Stimulated activated CD4-positive, alpha-beta T cell treated with anti-CD3 and anti-CD28 coated beads, Interleukin-2, amount 100 ng/mL, for 4 hours (primary cell): ENCODE measurements at places on chromosomes 12 and 14.

- no peak for DNase-seq
Observed at GRCh38 chr12:125689576-125690410, 624.6 kb downstream of the AACS start.

DNA sequence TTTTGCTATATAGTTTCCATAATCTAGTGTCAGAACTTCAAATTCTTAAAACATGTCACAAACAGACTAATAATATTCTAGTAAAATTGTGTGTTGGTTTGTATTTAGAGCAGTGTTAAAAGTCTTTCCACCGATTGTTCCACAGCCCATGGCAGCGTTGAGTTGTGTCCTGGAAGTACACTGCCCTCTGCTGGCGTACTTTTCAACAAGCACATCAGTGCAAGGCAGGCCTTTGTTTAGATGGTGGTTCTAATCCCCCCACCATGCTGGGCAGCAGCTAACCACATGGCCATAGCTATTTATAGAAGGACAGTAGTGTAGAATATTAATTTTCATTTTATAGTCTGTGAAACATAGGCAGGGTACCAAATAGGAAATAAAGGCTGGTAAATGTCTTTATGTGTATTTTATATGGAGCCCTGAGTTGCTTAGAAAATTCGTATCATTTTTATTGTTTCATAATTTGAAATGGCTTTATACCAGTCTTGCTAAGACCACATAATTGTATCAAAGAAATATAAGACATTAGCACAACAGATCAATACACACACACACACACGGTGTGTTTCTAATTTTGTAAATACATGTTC, 235.4 kb downstream of the SEC23A start:
- DNase-seq, result peak; percentile 29

- DNase-seq, result no peak
Observed at GRCh38 chr12:2581293-2582045, 213.3 kb upstream of the FKBP4 start.

- peak; percentile 6 for DNase-seq
Observed at GRCh38 chr14:50943943-50944646, at the start of gene PYGL. Gene PYGL, minus strand, starts transcription at chr14:50944483. Its CDS starts 80 bp downstream, at chr14:50944403.

DNA sequence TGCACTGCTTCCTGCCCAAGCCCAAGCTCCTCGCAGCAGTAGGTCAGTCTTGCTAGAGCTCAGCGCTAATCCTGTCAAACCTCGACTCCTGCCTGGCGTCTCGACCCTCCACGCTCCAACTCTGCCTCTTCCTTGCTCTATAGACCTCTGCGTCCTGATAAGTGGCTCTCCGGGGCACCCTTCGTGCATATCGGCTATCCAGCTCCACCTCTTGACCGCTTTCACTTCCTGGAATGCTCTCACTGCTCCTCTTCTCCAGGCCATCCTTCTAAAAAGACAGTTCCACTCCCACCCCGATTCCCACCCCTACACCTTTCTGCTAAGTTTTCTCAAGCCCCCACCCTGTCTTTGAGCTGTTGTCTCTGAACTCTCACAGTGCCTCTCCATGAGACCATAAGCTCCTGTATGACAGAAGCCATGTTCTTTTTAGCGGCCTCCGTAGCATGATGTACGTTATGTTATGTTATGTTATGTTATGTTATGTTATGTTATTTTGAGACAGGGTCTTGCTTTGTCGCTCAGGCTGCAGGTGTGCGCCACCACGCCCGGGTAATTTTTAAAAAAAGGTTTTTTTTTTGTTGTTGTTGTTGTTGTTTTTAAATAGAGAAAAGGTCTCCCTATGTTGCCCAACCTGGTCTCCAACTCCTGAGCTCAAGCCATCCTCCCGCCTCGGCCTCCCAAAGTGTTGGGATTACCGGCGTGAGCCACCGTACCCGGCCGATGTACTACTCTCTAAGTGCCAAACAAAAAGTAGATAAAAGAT, 601 bp downstream of the COX14 start:
- DNase-seq, result no peak

DNA sequence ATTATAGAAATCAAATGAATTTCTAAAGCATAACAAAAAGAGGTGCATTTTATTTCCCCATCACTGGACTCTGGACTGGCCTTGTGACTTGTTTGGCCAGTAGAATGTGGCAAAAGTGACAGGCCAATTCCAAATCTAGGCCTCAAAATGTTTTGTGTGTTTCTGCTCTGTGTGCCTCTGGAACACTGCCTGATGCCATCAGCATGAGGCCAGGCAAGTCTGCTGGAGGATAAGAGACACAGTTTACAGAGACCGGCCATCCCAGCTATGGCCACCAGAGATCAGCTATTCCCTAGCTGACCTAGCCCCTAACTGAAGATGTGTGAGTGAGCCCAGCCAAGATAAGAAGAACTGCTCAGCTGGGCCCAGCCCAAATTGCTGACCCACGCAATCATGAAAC, 32.9 kb downstream of the ASCL1 start:
- no peak for DNase-seq

GRCh38 chr12:67758119-67758518, 109.6 kb downstream of the DYRK2 start:
- no peak for DNase-seq

DNA sequence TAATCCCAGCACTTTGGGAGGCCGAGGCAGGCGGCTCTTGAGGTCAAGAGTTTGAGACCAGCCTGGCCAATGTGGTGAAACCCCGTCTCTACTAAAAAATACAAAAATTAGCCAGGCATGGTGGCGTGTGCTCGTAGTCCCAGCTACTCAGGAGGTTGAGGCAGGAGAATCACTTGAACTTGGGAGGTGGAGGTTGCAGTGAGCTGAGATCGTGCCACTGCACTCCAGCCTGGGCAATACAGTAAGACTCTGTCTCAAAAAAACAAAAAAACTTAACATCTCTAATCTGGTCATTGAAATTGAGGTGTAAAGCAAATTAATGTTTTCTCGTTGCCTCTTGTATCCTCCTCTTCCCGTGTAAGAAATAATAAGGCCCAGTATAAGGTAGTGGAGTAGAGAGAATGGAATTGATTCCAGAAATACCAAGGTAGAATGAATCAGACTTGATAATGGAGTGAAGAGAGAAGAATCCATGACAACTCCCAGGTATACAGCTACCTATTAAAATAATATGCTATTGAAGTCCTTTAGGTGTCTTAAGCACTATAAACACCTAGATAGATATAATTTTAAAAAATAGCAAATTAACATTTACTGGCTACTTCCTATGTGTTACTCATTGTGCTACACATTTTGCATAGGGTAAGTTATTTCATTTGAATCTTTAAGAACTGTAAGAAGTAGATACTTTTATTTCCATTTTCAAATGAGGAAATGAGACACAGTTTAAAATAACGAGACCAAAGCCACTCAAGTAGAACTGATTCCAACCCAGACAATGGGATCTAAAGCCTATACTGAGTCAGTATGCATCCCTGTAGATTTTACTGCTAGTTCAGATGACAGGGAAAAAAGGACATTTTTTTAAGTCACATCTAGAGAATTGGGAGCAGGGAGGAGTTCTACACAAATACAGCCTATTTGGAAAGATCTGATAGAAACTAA, 23.2 kb downstream of the RAP1B start:
- DNase-seq, result no peak

- no peak for DNase-seq
Observed at GRCh38 chr14:75334549-75335051, 56.0 kb downstream of the FOS start.

GRCh38 chr12:110530511-110530910, 28.4 kb downstream of the RAD9B start:
- no peak for DNase-seq

DNA sequence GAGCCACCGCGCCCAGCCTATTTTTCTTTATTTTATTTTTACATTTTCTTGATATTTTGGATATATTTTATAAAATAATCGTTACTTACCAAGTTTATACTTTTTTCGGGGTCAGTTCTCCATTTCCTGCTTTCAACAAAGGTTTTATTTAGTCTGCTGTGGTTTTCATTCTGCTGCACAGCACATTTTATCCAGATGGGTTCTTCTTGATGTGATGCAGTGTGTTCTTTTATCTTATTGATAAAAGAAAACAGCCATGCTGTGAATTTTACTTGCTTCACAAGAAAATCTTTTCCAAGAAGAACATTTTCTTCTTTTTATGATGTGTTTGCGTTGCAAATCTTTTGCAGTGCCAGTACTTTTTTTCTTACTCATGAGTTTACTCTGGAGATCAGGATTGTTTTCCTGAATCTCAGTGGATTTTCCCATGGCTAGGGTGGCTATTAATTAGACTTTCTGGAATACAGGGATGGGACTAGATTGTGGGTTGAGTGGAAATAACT, 192.5 kb downstream of the ADGRD1 start:
- no peak for DNase-seq

GRCh38 chr14:72692696-72693095, 201.2 kb downstream of the DPF3 start:
- DNase-seq, result no peak

- DNase-seq, result no peak
Observed at GRCh38 chr14:88791252-88791621, 1.5 kb downstream of the EML5 start.

GRCh38 chr12:47226199-47226598, 146.4 kb upstream of the AMIGO2 start:
- no peak for DNase-seq

DNA sequence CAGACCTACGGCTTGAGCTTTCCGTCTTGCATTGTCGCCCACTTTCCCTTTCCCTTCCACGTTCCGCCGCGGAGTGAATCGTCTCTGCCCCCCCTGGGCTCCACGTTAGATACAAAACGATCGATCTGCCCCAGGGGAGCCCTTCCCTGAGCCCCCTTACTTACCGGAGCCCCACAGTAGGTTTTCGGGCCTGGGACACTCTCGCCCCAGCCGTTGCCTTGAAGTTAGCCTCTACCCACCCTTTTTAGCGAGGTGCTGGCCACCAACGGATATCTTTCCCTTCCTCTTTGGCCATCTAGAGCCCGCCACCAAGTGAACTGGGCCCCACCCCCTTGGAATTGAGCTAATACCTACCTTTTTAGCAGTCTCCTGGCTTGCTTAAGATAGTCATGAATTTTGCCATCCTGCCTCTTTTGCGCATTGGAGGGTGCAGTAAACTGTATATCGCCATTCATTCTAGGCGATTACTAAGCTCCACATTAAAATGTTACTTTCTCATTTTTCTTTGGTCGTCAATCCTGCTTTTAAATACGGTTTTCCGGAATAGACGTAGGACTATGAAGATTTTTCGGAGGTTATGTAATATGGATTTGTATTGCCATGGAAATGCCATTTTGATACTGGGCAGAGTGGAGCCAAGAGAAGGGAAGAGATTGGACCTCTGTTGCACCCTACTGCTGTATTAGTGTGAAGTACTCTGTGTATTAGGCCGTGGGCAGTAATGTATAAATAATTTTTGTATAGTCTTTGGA, 764 bp downstream of the RBM25 start:
- DNase-seq, result no peak

DNA sequence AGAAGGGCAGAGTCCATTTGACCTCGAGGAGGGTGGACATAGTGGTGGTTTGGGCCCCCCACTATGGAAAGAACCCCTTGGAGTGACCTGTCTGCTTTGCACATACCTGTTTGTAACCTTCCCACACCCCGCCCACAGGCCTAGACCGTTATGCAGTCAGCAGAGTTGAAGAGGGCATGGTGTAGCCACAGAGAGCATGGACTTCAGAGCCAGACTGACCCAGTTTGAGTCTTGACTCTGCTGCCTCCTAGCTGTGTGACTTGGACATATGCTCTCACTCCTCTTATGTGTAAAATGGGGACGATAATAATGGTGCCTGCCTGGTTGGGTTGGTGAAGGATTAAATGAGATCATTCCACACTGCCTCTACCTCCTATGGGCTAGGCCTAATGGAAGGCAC, 40.9 kb upstream of the NOS1 start:
- DNase-seq, result no peak

DNA sequence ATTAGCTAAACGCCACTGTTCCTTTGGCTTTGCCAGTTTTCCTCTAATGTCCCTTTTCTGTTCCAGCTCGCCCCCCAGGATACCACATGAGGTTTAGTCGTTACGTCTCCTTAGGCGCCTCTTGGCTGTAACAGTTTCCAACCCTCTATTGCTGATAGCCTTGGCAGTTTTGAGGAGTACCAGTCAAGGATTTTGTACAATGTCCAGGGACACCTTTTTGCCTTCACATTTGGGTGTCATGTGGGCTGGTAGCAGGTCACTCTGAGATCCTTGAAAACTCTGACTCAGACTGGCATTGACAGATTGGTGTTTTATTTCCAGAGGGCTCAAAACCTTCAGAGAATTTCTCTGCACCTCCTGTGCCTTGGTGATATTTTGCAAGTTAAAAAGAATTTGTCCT, 14.1 kb downstream of the SH2B3 start:
- no peak for DNase-seq

GRCh38 chr14:54493293-54493692, 4.5 kb upstream of the GMFB start:
- no peak for DNase-seq

DNA sequence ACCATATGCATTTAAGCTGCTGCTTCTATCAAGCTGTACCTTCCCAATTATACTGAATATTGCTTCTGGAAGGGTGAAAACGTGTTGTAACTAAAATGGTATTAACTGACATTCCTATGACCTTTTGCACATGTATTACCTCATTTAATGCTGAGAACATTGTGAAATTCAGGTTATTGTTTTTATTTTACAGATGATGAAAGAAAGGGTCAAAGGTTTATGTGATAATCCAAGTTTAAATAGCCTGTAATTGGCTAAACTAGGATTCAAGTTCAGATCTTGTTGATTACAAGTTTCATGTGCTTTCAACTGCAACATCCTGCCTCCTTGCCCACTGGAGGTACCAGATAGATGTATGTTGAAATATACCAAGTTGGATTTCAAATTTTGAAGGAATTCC, 433.3 kb upstream of the PRICKLE1 start:
- DNase-seq, result no peak

GRCh38 chr12:89276860-89277259, 75.4 kb downstream of the DUSP6 start:
- no peak for DNase-seq

- DNase-seq, result no peak
Observed at GRCh38 chr12:113302886-113303640, 31.8 kb downstream of the SLC8B1 start.

DNA sequence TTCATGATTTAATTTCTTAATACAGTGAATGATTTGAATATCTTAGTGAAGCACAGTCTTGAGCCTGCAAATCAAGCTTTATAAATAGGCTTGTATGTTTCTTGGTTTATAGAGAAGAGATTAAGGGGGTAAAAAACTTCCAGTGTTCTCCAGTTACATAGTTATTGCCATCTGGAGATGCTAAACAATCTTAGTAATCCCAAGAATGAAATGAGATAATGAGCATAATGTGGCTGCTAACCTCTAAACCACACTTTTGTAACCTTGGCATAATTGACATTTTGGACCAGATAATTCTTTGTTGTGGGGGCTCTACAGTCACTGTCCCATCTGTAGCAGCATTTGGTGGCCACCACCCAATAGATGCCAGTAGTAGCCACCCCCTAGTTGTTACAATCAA, 316.8 kb downstream of the CCDC91 start:
- DNase-seq, result no peak

DNA sequence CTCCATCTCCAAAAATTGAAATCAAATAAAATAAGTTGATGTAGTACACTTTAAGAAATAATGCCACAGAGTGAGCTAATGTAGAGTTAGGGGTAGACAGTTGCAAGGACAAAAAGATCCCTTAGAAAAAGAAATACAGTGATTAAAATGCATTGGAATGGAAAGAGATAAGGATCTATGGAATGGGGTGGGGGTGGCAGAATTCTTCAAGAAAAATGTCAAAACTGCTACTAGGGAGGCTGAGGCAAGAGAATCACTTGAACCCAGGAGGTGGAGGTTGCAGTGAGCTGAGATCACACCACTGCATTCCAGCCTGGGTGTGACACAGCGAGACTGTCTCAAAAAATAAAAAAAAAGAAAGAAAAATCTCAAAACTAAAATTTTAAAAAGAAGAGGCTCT, 6.5 kb downstream of the OLR1 start:
- no peak for DNase-seq

- DNase-seq, result peak; percentile 74
Observed at GRCh38 chr14:106518054-106518943, 991.9 kb downstream of the TMEM121 start.
